ENCODE measurements at places on chromosomes 11 and 22.
A peak's percentile ranks its signal among the peaks of the same experiment; 100 is the strongest.

GRCh38 chr11:77416357-77416756 lies 57.5 kb downstream of the PAK1 start:
- DNase-seq: no peak

DNA sequence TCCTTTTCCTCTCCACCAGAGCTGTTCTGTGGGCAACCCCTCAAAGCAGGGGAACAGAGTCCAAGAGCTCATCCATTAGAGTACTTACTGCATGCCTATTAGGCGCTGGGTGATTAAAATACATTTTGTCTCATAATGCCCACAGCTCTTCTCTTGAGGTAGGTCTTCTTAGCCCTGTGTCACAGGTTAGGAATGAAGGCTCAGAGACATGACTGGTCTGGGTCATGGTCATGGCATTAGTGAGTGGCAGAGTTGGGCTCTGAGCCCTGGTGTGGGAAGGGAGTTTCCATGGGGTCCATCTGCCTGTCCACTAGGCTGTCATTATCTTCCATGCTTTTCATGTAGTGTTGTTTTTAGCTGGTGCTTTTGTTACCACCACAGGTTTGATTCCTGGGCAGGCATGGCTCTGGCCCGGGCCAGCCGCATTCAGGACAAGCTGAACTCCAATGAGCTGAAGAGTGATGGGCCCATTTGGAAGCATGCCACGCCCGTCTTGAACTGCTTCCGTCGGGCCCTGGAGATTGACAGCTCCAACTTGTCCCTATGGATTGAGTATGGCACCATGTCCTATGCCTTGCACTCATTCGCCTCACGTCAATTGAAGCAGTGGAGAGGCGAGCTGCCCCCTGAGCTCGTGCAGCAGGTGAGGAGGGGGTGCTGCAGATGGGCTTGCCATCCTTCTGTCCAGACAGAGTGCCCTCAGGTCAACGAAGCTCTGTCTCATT lies 76.1 kb downstream of the CABIN1 start:
- no peak for DNase-seq

GRCh38 chr11:127461241-127462064 lies 460.9 kb upstream of the KIRREL3 start:
- no peak for DNase-seq

DNA sequence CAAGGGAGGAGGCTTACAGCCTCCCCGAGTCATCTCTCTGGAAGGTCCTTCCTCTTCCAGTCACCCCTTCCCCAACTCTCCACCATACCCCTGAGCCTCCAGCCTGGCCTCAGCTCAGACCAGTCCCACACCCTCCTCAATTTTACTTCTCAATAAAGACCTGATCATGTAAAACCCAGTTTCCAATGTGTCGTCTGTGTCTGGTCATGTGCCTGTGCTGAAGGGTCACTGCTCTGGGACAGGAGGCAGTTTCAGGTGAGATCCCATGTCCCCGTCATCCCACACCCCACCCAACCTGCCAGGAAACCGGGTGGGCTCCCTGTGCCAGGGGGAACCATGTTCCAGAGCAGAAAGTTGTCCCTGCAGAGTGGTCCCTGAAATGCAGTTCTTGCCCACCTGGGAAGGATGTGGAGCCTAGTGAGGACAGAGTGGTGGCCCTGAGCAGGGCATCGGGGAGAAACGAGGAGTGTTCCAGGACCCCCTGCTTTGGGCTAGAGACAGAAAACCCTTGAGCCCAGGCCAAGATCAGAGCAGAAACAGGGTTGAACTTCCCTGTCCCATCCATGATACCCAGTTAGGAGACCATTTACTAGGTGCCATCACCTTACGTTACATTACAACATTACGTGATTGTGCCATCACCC lies 19.4 kb downstream of the IGLL5 start:
- no peak for DNase-seq

GRCh38 chr22:30830907-30831306 lies 136.2 kb downstream of the OSBP2 start:
- peak; percentile 80 for DNase-seq

DNA sequence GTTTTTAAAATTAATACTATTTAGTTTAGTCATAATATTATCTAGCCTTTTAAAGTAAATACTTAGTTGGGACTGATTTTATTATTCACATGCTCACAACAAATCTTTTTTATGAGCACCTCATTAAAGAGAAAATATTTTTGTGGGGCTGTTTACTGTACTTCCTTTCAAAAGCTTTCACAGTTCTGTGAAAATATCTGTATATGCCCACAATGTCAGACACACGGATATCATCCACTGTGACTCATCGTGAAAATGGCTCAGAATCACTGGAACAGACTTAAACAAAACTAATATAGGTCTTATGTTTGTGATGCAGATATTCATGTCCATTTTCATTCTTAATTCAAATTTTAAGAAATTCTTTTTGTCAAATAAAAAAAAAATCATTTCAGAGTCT lies 305.2 kb downstream of the RAB38 start:
- no peak for DNase-seq

DNA sequence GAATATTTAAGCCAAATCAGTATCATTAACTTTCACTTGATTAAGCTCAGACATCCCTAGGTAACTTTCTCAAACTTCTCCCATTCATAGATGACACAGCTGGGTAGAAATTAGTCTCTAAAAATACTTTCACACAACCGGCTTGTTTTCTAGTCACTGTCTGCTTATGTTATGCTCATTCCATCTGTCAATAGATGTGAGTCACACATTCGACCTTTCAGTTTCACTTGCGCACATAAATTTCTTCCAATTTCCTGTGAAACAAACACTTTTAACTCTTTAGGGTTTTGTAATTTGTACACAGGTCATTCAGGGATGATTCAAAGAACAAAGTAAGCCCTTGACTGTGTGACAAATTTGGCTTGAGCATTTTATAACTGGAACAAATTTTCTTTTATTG lies 723.0 kb downstream of the KCNA4 start:
- DNase-seq: no peak

GRCh38 chr22:19723983-19724827 lies 866 bp downstream of the GP1BB start:
- DNase-seq: no peak

DNA sequence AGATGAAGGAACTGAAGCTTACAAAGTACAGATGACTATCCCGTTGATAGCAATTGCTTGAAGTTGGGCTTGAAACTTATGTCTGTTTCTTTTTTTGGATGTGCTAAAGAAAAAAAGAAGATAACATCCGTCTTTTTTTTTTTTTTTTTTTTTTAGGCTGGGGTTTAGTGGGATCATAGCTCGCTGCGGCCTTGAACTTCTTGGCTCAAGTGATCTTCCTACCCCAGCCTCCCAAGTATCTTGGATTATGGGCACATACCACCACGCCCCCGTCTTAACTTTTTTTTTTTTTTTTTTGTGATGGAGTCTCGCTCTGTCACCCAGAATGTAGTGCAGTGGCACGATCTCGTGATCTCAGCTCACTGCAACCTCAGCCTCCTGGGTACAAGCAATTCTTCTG lies 40.8 kb upstream of the SCN3B start:
- DNase-seq: no peak

GRCh38 chr11:110430267-110431050 lies 711 bp downstream of the FDX1 start:
- DNase-seq: no peak

DNA sequence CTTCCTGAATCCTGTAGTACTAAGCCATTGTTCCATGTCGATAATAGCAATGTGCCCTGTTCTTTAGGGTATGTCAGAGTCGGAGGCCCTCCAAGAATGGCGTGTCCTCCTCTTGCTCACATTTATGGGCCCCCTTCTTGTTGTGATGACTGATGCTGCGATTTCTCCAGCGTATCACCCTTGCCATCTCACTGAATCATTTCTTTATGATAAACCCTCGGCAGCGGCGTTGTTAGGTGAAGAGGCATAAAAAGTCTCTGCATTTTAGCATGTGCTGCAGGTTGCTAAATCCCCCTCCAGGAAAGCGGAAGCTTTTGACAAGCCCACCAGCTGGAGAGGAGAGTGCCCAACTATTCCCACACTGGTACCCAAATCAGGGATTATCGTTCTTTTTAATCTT lies 1045.3 kb downstream of the BRD1 start:
- DNase-seq: no peak

DNA sequence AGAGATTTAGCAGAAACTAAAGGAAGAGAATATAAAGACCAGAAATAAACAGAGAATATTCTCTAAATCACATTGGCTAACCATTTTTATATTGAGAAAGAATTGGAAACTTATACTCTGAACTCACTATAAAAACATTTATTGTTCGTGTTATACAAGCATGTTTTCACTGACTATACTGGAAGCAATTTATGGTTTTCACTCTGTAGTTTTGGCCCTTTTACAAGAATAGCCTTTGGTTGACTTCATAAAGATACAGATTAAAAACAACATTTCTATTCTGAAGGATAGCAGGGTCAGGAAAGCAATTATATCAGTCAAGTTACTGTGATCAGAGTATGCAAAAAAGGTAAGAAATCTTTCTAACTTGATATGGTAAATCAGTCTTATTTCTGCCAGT lies 965.7 kb upstream of the FAT3 start:
- DNase-seq: no peak

GRCh38 chr11:73141309-73142127 lies 600 bp downstream of the FCHSD2 start:
- peak; percentile 36 for DNase-seq

- no peak for DNase-seq
These were observed 145.7 kb upstream of the ALDH3B2 start for GRCh38 chr11:67820081-67820480.

- no peak for DNase-seq
These were observed 20.3 kb downstream of the UQCR10 start for GRCh38 chr22:29787371-29787980.

- DNase-seq: no peak
These were observed 13.0 kb downstream of the JHY start for GRCh38 chr11:122895563-122895962.

- peak; percentile 67 for DNase-seq
These were observed 26.5 kb downstream of the ARHGEF17 start for GRCh38 chr11:73334384-73335203.

- DNase-seq: no peak
These were observed 11.3 kb downstream of the HTATIP2 start for GRCh38 chr11:20374741-20375300.

DNA sequence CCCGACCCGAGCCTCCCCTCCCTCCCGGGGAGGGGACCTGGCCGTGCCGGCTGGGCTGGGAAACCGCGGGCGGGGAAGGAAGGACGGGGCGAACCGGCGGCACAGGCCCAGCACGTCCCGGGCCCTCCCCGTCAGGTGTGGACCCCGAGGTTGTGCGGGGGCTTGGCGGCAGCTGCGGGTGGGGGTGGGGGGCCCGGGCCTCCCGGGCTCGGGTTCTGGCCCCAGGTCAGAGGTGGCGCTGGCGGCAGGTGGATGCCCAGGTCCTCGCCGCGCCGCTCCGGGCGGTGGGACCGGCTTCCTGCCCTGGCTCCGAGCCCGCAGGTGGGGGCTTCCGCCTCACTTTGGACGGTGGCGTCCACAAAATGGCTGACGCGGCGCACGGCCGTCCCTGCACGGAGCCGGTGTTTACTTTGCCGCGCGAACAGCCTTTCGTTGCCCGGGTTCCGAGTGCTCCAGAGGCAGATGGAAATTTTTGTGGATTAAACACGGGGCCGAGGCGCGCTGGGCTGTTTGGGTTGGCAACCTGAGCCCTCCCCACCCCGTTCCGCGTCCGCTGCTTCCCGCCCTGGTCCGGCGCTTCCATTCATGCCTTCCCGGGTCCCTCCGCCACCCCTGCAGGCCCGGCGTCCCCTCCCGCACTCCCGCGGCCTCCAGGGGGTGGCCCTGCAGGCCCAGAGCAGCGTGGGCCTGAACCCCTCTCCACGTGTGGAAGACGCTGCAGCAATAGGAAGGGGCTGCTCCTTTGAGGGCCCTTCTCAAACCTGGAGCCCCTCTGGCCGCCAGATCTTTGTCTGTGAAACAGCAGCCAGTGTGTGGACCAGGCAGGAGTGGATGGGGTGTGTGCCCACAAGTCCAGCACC lies 92.0 kb upstream of the KCNQ1OT1 start:
- DNase-seq: no peak

DNA sequence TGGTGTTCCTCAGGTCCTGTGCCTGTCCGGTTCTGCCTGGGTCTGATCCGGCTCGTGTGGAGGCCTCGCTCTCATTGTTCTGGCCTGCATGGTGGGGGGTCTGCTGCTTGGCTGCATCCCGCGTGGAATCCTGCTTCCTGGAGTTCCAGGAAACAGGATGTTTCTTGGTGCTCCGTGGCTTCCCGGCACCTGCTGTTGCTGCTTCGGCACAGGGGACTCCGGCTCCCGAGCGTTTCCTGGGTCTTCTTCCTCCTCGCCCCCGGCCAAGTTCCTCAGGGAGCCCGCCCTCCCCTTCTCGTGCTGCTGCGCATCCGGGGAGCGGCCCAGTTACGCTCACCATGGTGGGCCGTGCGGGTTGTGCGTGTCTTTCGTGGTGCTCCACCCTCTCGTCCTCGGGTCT lies 29.9 kb downstream of the GLB1L2 start:
- DNase-seq: no peak

GRCh38 chr11:119782006-119782738 lies 53.2 kb upstream of the NECTIN1 start:
- DNase-seq: no peak

Data from fibroblast of the conjunctiva (primary cell).